ENCODE measurements at places on chromosomes 7 and 10. TPM values are rescaled to one million over a fixed set of nuclear protein-coding genes. Genes with fewer than 3 reads are reported as not detected.

Gene HTR5A
- total RNA-seq: not detected

Gene STX1A
- total RNA-seq: 5.8 TPM

DNA sequence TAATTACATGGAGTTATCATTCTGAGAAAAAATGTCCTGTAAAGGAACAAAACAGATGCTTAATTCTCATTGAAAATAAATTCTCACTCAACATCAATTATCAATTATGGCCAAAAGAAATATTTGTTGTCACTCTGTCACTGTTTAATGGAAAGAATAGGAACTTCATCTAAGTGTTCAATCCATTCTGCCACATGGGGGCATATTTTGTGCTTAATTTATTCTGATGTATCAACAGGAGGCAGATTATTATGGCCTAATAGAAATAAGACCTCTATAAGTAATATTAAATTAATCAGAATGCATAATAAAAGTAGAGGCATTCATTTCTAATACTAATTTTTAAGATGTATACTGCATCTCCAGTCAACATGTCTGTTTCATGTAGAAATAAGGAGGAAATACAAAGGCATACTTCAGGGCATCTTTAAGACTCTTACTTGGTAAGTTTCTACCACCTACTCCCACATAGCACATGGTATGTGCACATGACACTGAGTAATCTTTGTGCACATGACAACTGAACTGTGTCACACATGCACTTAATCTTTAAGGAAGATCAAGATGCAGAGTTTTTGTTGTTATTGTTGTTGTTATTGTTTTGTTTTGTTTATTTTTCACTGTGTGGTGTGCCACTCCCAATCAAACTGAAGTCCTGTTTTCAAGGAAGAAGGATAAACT lies 420.4 kb upstream of the SEMA3A start:
- DNase-seq: no peak

DNA sequence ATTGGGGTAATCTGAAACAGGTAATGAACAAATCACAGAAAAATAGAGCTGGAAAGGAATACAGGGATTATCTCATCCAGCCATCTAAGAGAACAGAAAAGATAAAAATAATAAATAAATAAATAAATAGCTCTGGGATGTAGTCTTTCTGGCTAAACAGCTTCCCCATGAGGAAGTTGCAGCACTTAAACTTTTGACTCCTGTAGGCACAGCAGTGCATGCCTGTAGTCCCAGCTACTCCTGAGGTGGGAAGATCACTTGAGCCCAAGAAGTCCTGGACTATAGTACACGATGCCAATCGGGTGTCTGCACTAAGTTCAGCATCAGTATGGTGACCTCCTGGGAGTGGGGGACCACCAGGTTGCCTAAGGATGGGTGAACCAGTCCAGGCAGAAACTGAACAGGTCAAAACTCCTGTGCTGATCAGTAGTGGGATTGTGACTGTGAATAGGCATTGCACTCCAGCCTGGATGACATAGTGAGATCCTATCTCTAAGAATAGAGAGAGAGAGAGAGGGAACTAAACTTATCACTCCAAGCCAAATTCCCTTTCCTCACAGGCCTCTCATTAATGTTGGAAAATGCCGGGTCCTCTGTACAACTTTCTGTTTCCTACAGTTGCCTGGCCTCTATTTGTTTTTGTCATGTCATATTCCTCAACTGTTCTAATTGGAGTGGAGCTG lies 61.7 kb upstream of the CDK13 start:
- no peak for DNase-seq

GRCh38 chr10:9069136-9069535 lies 1014.6 kb downstream of the GATA3 start:
- DNase-seq: no peak

DNA sequence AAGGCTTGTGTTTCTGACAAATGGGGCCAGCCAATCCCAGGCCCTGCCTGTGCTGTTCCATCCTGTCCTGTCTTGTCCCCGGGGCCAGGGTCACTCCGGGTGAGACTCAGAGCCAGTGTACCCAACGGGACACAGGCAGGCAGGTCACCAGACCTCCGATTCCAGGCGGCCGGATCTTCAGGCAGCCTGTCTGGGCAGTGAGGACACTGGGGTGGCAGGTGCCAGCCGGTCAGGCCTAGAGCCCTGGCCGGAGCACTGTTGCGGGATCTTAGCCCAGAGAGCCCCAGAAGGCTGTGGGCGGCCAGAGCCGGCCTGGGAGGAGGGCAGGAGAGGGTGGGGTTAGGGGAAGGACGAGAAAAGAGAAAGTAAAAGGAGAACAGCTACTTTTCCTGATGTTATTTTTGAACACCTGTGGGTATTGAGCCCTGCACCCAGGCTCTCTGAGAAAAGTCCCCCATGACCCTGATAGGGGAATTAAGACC lies 134.3 kb upstream of the TNRC18 start:
- peak; percentile 86 for DNase-seq

GRCh38 chr7:129607471-129608120 lies 3.9 kb upstream of the NRF1 start:
- no peak for DNase-seq
